ENCODE measurements at places on chromosomes 16 and 17. TPM values are rescaled to one million over a fixed set of nuclear protein-coding genes. Genes with fewer than 3 reads are reported as not detected.

DNA sequence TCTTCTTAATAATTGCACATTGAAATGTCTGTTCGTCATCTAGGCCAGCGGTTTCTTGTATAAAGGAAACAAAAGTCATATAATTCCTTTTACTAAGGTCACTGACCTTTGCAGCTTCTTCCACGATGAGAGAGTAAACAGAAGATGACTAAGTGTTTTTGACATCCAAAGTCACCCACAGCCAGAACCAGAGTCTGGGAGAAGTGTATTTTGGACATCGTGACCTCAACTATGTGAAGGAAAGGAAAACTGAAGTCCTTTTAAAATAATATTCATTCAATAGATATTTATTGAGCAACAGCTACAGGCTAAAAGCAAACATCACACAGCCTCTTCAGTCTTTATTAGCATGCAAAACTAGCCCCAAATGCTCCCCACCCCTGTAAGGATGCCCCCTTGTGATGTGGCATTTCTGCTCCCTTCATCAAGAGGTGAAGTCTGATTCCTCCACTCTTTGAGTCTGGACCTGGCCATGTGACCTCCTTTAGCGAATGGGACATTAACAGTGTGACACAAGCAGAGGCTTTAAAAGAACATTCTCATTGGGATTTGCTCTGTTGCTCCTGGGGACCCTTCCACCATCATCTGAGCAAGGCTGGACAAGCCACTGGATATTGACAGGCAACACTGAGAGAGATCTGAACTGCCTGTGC lies 8.1 kb upstream of the PMP22 start:
- DNase-seq: no peak

DNA sequence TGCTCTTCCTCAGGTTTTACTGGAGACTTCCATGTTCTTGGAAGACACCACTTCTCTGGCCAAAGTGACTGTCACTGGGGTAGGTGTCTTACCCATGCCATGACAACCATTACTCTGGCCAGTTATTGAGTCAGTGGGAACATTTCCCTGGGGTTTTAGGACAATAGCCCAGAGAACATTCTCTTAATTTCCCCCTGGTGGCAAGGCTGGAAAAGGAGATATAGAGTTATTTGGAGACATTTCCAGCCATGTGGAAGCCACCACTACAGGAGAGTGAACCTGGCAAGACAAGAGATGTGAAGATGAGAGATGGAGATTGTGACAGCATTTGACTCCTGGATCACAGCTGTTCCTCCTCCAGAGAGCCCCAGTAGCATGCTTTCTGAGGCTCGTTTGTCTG lies 106.2 kb downstream of the CDK5R1 start:
- no peak for DNase-seq

GRCh38 chr16:85759136-85759535 lies 8.2 kb upstream of the C16orf74 start:
- DNase-seq: no peak

DNA sequence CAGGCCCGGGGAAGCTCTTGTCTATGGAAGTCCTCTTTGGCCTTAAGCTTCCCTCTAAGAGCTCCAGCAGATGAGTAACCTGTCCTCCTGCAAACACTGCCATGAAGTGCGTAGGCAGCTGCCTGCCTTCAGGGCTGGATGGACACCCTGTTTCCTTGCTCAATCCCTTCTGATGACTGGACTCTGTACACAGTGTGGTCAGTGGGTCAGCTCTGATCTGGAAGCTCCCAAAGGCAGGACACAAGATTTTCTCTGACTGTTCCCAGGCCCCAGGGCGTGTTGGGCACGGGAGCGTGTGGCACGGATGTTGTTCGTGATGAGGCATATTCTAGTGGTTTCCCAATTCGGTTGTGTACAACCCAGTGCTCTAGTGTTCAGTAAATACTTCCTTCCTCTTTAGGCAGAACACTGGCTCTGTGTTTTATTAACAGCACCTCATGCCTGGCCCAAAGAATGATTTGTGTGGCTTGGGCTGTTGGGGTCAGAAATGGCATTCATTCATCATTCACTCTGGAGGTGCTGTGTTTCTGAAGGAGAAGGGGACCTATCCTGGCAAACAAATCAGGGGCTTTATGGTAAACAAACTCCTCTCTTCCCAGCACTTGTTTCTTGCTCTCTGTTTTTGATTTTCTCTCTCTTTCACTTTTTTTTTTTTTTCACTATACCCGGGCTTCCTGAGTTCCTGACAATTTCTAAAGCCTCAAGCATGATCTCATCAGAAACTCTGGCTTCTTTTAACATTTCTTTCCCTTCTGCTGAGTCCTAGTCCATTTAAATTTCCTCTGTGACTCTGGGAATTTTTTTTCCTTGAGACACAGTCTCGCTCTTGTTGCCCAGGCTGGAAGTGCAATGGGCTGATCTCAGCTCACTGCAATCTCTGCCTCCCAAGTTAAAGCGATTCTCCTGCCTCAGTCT lies 12.0 kb upstream of the RNF157 start:
- no peak for DNase-seq

The SGSM2 gene
- polyA plus RNA-seq: 54.0 TPM

The CBFA2T3 gene
- polyA plus RNA-seq: 3.5 TPM

DNA sequence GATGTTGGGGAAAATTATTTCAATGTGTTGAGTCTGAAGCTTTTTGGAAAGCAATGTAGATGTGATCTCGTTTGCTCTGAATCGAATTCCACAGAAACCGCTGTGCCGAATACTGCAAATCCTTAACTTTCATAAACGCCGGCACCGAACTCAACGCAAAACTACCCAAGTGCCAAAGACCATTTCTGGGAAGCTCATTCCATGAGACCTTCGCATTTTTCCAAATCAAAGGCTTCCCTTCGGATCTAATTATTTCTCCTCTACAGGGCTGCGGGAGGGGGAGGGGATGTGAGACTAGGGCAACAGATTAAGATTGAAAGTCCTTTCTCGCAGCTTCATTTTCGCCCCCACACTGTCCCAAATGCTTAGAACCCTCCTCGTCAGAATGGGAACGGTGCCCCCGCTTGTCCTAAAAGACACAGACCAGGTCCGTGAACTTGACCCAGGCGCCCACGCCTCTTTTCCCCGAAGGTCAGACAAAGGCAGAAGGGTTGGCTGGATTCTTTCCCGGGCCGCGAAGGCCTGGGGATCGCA lies 4.0 kb downstream of the PRAC1 start:
- no peak for DNase-seq

- DNase-seq: no peak
Measured at GRCh38 chr16:89060207-89060794, 33.4 kb upstream of the ACSF3 start.

- DNase-seq: no peak
Measured at GRCh38 chr17:66915204-66915611, 49.3 kb upstream of the CACNG4 start.

The CNGB1 gene
- polyA plus RNA-seq: not detected

The KRT31 gene
- not detected for polyA plus RNA-seq

DNA sequence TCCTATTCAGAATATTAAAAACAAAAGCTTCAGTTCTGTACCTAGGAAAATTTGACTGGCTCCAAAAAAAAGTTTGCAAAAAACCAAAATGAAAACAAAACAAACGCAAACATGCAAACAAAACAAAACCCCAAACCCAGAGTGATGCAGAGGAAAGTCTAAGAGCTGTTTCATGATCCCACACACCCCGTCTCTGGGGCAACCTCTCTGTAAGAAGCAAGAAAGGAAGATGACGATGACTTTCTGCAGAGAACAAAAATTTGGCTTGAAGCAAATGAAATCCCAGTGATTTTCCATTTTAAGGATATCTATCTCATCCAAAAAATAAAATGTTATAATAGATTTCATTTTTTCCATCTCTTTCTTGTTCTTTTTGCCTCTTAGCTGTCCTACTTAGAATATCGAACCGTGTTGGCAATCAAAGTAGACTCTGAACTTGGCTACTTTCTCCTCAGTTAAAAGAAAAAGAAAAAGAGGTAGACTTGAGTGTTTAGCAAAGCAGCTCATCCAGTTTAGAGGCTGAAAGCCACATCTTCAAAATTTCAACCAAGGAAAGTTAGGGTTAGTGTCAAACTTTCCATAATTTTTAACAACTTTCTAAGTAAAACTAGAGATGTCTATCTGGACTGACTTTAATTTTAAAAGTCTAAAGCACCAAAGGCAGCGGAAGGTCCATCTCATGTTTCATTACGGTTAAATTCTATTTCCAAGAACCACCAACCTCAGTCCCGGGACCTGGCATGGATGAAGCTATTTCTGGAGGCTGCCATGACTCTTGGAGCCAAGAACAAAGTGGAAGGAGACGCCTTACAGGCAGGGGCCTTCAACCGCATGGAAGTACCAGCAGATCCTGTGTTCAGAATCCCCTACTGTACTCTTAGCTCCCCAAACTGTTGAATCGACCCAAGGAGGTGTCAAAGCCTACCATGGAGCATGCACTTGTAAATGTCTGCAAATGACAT lies 180.8 kb downstream of the XYLT1 start:
- DNase-seq: no peak

GRCh38 chr16:307691-308312 lies 24.8 kb downstream of the PDIA2 start:
- DNase-seq: no peak

DNA sequence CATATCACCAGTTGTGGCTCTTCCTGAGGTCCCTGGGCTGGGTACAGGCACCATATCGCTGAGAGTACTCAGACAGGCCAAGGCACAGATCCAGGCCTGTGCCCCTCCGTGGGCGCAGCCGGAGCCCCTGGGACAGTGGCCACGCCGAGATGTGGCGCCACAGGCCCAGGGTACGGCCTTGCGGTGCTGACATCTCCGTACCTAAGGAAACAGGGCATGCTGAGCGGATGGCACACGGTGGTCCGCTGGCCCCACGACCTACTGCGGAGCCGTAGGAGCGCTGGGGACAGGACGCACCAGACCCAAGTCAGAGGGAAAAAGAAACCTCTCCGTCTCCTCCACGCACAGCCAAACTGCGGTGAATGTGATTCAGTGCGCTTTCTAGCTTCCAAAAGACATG lies 26.5 kb downstream of the NDUFAF8 start:
- no peak for DNase-seq

The ATP2A1 gene
- 8.1 TPM for polyA plus RNA-seq

The CA7 gene
- 0.34 TPM for polyA plus RNA-seq

DNA sequence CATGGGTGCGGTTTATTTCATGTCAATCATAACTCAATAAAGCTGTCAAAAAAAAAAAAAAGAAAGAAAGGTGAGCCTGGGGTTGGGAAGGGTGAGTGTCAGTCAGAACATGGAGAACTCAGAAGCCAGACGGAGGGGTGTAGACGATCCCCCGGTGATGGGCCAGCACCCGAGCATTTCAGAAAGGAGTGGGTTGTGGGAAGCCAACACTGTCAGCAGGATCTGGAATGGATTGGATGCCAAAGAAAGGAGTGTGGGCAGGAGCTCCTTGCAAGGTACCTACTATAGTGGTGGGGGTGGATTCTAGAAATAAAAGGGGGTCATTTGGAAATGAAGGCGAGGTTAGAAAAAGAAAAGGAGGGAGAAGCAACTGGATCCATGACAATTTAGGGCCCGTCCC lies 19.8 kb upstream of the SCIMP start:
- DNase-seq: no peak

GRCh38 chr16:62067182-62067581 lies 30.9 kb upstream of the CDH8 start:
- no peak for DNase-seq

The KCNH6 gene
- polyA plus RNA-seq: 1.5 TPM

- no peak for DNase-seq
Measured at GRCh38 chr17:15446036-15446435, 21.4 kb downstream of the CDRT4 start.
